Stimulated activated CD8-positive, alpha-beta memory T cell treated with anti-CD3 and anti-CD28 coated beads, Interleukin-12 subunit alpha, Interleukin-12 subunit beta, amount 100 ng/mL, for 4 hours (primary cell): ENCODE measurements at places on chromosomes 1 and 21.

- no peak for DNase-seq
These were observed 136.5 kb upstream of the ETS2 start for GRCh38 chr21:38669186-38669585.

- no peak for DNase-seq
These were observed 8.9 kb downstream of the ACTRT2 start for GRCh38 chr1:3029991-3030662.

- DNase-seq: no peak
These were observed 83.3 kb upstream of the TMEM51 start for GRCh38 chr1:15070145-15070748.

- no peak for DNase-seq
These were observed 126.5 kb downstream of the ADSS2 start for GRCh38 chr1:244325056-244325758.

GRCh38 chr1:169124459-169124858 lies 18.0 kb downstream of the ATP1B1 start:
- no peak for DNase-seq

- no peak for DNase-seq
These were observed 89.5 kb downstream of the NEK7 start for GRCh38 chr1:198246337-198246736.
